ENCODE measurements at places on chromosomes 1 and 21.

GRCh38 chr1:42735056-42735455 is 5.0 kb downstream of the CLDN19 start:
- DNase-seq = no peak

DNA sequence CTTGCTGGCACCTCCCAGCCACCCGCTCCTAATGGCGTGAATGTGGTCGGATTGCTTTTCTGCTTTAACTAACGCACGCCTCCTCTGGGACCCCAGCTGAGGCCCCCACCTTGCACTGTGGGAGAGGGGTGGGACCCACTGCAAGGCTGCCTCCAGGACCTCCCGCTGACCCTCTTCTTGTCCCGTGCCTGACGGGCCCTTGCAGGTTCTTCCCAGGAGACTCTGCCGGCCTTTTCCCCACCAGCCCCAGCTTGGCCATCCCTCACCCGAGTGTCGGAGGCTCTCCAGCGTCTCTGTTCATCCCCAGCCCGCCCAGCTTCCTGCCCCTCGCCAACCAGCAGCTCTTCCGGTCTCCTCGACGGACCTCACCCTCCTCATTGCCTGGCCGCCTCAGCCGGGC is 18.6 kb downstream of the TMEM201 start:
- DNase-seq = no peak

DNA sequence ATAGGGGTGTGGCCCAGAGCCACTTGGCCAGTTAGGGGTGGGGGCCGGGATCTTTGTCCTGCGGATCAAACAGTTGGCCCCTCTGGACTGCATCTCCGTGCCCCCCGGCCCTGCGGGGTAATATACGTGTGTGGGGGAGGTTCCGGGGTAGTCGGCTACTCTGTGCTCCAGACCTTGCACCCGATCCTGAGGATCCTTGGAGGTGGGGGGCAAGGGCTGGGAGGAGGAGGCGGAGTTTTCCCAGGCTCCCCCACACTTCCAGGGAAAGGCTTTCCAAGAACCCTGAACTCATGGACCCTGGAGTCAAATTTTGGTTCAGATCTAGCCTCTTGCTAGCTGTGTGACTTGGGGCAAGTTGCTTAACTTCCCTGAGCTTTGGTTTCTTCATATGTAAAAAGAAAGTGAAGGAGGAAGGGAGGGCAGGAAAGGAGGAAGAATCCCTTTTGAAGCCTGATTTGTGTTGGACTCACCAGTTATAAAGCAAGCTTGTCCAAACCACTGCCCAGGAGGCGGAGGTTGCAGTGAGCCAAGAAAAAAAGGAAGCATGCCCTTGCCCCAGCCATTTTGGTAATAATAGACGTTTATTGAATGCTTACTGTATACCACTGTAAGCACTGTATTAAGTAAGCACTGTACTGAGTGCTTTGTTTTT is 686 bp downstream of the MIIP start:
- DNase-seq = no peak

GRCh38 chr1:228064741-228065542 is 17.6 kb upstream of the ARF1 start:
- no peak for DNase-seq

- DNase-seq = no peak
Measured at GRCh38 chr1:67687198-67687545, 2.2 kb downstream of the GADD45A start.

DNA sequence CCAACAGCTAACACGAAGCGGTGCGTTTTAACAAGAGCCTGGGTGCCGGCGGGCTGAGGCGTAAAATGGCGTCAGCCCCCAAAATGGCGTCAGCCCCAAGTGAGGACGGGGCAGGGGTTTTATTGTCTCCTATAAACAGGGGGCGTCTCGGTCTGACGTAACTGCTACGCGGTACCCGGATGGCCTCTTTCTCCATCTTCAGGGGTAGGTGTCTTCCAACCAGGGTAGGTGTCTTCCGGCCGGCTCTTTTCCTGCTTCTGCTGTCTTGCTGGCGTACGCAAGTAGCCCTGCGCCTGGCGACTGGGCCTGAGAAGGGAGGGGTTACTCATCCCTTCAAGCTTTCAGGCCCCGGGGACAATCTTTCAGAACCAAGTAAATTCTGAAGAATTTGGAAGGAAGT is 45.3 kb downstream of the LGR6 start:
- no peak for DNase-seq

DNA sequence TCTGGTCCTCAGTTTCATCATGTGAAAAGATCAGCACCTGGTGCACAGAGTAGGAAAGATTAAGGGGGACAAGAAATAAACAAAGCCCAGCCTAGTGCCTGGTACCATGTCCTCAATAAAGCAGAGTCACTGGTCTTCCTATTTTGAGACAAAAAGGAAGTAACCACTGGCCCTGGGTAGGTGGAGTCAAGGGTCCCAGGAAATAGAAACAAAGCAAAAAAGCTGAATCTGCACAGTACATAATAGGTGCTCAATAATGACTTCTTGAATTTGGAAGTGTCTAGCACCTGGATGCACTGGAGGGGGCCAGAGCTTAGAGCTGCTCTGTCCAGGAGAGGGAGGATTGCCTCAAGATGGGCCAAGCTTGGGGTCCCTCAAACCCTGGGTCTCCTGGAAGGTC is 1.9 kb upstream of the EPHB2 start:
- no peak for DNase-seq

DNA sequence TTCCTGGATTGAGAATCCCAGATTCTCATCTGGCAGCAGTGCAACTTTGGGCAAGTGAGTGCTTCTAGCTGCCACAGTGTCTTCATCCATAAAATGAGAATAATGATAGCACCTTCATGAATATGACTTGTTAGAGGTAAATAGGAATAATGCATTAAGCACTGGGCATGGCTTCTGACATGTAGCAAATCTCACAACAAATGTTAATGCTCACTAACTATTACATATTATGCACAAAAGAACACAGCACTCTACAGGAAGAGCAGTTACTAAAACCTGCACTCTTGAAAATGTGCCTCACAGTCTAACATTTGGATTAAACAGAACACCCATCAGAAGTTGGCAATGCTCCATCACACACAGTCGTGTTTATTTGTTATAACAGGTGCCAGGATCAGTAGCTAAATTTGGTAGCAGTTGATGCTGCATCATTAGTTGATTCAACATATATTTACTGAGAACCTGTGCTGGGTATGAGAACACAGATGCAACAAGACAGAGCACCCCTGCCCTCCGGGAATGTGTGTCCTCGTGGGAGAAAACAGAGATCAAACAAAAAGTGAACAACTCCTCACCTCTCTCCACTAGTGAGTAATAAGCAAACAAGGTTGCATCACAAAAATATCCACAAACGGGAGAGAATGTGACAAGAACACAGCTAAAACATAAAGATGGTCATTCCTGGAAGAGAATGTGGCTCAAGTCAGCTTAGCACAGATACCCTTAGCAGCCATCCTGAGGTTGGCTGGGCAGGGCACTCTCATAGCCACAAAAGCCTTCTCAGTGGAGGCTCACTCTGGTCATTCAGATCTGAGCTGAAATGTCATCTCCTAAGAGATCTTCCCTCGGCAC is 26.2 kb upstream of the LBR start:
- DNase-seq = no peak
